ENCODE measurements at places on chromosomes 16 and 17. TPM values are rescaled to one million over a fixed set of nuclear protein-coding genes. Genes with fewer than 3 reads are reported as not detected.

Gene FOXF1
- total RNA-seq, result 60.4 TPM

Gene RECQL5
- total RNA-seq, result 22.6 TPM

Gene GALR2
- 0.22 TPM for total RNA-seq

Gene ARSG
- total RNA-seq, result 13.7 TPM

Gene ANKRD40CL
- not detected for total RNA-seq

Gene HOXB4
- total RNA-seq, result under 0.01 TPM

Gene KRTAP2-2
- not detected for total RNA-seq

Gene C17orf58
- 8.4 TPM for total RNA-seq

Gene PRRT2
- 0.44 TPM for total RNA-seq

Gene CORO6
- 2.0 TPM for total RNA-seq

Gene SLFN5
- 151 TPM for total RNA-seq

Gene TCAP
- total RNA-seq, result not detected

Gene GUCY2D
- total RNA-seq, result not detected

Gene DRC3
- total RNA-seq, result 0.86 TPM

Gene TXNDC17
- 68.9 TPM for total RNA-seq

Gene PROCA1
- total RNA-seq, result 0.44 TPM

All from placental pericyte (primary cell).